ENCODE measurements at places on chromosomes 11 and 22. TPM values are rescaled to one million over a fixed set of nuclear protein-coding genes. Genes with fewer than 3 reads are reported as not detected.

FBLN1 gene
- 427 TPM for total RNA-seq

CYB5R2 gene
- total RNA-seq: 8.1 TPM

DNA sequence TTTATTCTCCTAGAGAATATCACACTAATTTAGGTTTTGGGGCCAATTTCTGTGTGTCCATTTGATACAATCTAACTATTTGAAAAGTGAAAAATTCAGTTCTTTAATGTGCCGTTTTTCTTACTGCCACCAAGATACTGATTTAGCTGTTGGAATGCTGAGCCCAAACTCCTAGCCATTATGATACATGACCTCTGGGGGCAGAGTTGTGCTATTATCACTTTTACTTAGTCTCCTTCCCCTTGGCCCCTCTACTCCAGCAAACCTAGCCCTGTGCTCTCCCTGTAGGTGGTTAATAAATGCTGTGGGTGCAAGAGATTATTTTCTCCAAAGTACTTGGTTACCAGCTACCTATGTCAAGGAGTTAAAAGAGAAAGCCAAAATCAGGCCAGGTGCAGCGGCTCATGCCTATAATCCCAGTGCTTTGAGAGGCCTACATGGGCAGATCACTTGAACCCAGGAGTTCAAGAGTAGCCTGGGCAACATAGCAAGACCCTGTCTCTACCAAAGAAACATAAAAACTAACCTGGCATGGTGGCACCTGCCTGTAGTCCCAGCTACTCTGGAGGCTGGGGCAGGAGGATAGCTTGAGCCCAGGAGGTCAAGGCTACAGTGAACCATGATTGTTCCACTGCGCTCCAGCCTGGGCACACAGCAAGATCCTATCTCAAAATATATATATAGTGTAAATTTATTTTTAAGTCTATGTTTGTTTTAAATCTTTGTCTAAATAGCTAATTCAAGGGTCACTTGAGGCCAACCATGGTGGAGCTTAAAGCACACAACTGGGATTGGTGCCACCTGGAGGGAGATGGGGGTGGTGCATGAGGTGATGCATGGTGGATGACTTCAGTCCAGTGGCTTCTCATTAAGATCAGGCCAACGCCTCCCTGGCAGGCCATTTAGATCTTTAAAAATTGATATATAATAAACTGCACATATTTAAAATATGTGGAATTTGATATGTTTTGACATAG is 193.2 kb upstream of the PLET1 start:
- no peak for DNase-seq

SLC22A25 gene
- total RNA-seq: 2.0 TPM
